ENCODE measurements at places on chromosomes 5 and 9.

DNA sequence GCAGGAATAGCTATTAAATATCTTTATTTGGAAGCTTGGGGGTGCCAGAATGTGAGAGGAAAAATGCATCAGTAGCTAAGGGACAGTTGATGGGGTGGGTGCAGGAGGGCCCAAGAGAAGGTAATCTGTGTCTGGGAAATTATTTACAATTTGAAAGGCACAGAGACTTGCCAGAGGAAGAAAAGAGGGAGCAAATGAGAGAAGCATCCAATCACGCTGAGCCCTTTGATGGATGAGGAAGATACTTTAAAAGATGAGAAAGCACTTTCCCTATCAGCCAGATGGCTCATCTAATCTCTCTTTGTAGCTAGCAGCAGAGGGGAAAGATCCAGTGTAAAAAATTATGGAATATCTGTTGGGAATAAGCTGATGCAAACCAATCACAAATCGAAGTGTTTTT, 57.0 kb upstream of the ABCA1 start:
- DNase-seq, result no peak

DNA sequence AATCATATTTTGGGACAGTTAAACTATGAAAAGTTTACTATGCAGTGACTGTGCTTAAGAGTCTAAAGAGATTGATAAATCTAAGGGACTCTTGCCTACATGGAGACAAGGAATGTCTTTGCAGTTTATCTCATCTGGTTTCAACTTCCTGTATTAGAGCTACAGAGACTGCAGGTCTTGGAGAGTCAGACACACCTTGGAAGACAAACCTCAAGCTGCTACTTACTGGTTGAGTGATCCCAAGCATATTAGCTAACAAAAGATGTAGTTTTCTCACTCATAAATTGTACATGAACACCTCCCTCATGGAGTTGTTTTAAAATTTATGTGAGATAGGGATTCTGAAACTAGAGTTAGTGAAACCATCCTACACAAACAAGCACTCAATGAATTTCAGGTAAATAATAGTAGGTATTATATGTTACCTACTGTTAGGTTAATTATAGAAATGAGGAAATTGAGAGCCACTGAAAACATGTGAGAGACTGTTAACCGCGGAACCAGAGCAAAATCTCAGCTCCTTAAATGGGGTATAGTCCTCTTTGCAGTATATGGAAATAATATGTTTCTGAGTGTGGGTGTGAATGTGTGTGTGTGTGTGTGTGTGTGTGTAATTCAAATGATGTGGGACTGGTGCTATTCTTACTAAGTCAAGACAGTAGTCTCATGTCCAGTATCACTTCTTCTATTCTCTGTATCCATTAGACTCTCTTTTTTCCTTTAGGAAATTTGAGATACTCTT, 752.1 kb downstream of the DTWD2 start:
- DNase-seq, result no peak

- DNase-seq, result no peak
Measured at GRCh38 chr9:99561961-99562565, 259.6 kb upstream of the NR4A3 start.

- no peak for DNase-seq
Measured at GRCh38 chr9:111783857-111784256, 10.9 kb downstream of the SHOC1 start.

DNA sequence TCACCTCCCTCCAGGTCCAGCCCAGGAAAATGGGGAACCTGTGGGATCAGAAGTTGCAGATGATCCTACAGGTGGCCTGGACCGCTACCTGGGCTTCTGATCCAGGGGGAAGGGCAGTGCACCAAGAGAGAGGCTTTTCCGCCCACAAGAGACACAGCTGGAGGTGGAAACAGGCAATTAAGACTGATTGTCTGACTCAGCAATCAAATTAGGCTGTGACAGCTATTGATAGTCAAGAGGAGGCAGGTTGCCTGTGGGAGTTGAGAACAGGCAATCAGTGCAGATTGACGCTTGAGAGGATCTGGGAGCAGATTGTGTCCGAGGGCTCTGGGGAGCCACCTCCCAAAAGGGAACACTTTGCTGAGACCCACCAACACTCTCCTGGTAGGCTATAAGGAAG, 71.1 kb upstream of the SLC44A1 start:
- no peak for DNase-seq

DNA sequence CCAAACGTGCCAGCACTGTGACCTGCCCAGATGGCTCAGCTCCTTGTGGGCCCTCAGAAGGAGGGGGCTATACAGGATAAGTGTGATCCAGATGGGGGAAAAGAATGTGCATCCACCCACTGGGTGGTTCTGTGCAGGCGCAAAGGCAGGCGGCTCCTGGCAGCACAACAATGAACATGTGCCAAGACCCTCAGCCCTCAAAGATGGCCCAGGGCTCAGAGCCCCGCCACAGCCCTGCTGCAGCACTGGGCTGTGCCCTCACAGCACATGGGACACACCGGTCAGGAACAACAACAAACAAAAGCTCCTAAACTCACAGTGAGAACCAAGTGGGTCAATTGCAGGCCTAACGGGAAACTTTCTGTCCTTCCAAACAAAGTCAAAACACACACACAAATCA, 4.7 kb downstream of the SEMA4D start:
- DNase-seq, result no peak

DNA sequence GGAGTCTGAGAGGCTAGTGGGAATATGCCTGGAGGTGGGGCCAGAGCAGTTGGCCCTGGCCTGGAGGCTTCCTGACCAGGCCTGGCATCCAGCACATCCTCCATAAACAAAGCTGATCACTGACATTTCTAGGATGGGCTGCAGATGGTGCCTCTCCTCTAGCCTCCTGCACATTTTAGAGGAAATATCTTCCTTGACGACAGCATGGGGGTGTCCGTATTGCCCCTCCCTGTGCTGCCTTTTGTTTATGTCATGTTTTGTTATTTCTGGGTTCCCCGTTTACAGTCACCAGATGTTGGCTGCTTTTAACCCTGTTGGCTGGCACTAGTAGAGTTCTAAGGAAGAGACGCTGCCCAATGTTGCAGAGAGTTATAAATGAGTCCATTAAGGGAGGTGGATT, 148.5 kb downstream of the PHF2 start:
- DNase-seq, result no peak

- no peak for DNase-seq
Measured at GRCh38 chr5:174120401-174121005, 75.0 kb downstream of the NSG2 start.

- DNase-seq, result no peak
Measured at GRCh38 chr5:119522841-119523240, 70.5 kb downstream of the HSD17B4 start.

DNA sequence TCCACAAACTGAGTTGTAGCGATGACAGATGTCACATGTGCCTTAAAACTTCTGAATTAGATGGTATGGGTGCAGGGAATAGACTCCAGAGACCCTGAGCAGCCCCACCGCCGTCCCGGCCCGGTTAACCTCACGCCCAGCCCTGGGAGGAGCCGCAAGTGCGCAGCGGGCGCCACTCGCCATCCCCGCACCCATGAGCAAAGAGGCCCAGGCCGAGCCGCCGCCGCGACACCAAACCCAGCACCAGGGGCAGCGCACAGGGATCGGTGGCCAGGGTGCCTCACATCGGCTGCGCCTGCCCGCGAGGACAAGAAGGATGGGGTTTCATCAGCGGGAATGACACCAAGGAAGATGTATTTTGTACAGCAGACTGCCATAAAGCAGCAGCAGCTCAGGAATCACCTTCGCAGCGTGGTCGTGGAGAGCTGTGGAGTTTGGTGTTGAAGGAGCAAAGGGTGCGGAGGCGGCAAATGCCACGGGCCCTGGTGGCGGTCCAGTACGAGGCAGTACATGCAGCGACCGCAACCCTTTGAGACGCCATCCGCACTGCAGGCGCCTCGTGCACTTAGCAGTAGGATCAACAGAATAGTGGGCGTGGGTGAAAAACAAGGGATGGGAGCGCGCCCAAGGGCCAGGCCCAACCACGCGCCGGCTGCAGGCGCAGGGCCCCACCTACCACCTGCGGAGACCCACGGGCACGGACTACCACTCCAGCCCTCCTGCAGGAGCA, 89.7 kb downstream of the ZNF366 start:
- DNase-seq, result no peak

- DNase-seq, result peak; percentile 55
Measured at GRCh38 chr9:122213589-122214413, 15.0 kb downstream of the LHX6 start.

GRCh38 chr5:180596668-180597231, 5.5 kb upstream of the SCGB3A1 start:
- DNase-seq, result no peak

DNA sequence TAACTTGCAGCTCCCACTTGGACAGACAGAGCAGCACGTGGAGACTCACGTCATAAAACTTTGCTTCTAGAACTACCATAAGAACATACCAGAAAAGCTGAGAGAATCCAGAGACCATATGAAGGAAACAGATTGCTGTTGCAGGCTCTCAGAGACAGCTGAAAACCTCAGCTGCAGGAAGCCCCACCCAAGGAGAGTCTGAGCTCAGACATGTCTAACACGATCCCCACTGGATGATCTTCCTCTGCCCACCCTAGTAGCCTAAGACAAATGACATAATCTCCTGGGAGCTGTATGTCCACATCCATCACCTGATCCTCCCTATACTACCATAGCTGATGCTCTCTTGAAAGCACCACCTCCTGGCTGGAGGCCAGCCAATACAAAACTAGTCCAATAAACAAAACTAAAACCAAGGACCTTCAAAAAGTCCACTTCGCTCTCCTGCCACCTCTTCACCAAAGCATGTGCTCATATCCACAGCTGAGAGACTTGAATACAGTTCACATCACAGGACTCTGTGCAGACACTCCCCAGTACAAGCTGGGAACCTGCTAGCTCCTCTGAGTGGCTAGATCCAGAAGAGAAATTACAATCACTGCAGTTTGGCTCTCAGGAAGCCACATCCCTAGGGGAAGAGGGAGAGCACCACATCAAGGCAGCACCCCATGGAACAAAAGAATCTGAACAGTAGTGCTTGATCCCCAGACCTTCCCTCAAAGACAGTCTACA, 257.4 kb downstream of the TRIM36 start:
- no peak for DNase-seq

- DNase-seq, result no peak
Measured at GRCh38 chr5:83265318-83265717, 188.0 kb downstream of the XRCC4 start.

DNA sequence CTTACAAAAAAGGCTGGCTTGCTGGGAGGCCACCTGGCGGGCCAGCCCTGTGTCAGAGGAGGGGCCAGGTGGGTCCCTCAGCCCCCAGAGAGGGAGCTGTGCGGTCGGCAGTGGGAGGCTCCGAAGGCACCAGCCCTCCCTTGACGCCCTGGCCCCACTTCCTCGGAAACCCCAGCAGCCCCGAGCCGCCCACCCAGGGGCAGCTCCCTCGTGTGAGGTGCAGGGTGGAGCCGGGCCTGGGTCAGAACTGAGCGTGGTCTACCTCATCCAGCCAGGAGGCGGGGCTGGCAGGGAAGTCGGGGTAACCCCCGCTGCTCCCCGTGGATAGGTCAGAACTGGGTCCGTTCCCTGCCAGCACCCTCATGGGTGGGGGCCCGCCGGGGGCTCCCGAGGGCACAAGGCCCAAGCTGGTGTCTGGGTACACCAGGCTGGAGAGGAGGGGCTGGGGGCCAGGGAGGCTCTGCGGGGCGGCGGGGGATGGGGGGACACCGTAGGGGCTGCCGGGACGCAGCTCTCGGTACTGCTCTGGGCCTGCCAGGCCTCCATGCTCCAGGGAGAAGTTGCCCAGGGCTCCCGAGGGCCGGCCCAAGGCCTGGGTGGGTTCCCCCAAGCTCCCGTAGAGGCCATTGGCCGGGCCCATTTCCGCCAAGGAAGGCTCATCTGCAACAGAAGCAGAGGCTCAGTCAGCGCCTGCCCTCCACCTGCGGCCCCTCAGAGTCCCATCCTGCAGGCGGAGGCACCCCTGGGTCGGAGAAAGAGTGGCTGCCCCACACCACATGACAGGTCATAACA, 7.6 kb downstream of the LHX3 start:
- no peak for DNase-seq

DNA sequence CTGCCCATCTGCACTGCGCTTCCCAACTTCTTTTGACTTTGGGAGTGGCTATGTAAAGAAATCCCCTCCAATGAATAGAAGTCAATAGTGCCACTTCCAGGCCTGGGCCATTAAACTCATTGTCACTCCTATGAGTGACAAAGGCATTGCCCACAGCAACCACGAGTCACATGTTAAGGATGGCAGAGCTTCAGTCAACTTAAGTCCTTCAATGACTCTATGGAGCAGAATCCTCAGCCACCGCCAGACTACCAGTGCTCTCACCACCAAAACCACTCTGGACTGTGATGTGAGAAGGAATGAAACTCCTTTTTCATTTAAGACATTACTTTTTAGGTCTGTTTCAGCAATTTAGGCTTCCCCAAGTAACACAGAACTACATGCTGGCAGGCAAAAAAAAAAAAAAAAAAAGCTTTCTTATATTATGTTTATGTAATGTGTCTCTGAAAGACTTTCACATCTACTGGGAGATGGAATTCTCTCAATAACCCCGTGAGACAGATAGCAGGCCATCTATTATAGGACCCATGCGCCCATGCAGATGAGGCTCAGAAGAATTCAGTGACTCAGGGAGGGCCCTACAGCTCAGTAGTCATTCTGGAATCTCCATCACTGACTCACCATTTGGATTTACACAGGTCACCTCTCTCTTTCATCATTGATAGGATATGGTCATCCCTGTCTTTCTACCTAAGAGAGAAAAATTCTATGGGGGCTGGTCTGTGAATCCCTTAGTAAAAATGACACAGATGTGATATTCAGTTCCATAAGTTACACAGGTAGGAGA, 180.5 kb downstream of the CEMIP2 start:
- DNase-seq, result peak; percentile 2

- no peak for DNase-seq
Measured at GRCh38 chr5:118597543-118597942, 390.8 kb downstream of the DTWD2 start.

- no peak for DNase-seq
Measured at GRCh38 chr5:124252747-124253146, 493.7 kb downstream of the ZNF608 start.

GRCh38 chr5:117425163-117425562, 850.5 kb upstream of the SEMA6A start:
- no peak for DNase-seq

DNA sequence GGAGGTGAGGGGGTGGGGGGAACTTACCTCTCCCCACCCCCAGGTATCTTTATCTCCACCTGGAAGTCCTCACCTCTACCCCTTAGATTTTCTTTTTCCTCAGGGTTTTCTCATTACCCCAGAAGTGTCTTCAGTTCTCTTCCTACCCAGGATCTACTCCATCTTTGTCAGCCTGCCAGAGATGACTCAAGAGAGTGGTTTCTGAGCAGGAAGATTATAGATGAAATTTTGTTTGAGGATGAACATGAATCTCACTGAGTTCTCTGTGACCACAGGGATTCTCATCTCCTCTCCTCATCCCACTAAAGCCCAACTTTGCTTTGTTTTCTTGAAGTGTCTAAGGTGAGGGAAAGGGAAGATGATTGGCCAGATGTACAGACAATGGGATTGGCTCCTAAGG, 5.2 kb upstream of the HINT2 start:
- no peak for DNase-seq

Measured in stimulated activated CD4-positive, alpha-beta T cell treated with anti-CD3 and anti-CD28 coated beads, Interleukin-4, amount 100 ng/mL, for 48 hours (primary cell).